ENCODE measurements at places on chromosomes 11 and 22.

DNA sequence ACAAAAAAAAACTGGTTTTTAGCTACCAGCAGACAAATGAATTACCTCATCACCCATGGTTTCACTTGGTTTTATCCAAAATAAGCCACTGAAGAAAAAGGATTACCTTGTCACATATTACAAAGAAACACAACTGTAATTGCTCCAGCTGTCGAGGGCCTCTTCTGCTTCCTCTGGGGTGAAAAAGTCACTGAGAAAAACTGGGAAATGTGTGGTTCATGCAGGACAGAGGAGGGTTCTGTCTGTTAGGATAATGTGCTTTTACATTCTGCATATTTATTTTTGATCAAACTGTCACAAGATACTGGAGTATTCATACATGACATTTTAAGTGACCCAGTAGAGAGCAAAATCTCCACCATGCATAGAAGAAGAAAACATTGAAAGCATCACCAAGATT is 211.7 kb downstream of the NAV2 start:
- no peak for DNase-seq

DNA sequence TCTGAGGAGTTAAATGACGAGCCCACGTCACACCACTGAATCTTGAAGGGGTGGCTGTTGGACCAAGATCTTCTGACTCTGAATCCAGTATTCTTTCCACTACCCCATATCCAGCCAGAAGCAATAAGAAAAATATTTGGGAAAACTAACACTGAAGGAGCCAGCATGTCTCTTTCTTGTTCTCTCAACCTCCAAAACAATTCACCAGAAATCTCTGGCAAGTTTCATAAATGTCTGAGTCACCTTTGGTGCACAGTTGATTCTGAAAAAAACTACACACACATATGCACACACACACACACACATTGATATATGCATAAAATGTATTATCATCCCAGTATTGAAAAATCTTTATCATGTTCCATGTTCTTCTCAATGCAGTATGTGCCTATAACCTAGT is 104.3 kb upstream of the BLID start:
- no peak for DNase-seq

- no peak for DNase-seq
Observed at GRCh38 chr11:45320371-45320770, 34.2 kb upstream of the SYT13 start.

DNA sequence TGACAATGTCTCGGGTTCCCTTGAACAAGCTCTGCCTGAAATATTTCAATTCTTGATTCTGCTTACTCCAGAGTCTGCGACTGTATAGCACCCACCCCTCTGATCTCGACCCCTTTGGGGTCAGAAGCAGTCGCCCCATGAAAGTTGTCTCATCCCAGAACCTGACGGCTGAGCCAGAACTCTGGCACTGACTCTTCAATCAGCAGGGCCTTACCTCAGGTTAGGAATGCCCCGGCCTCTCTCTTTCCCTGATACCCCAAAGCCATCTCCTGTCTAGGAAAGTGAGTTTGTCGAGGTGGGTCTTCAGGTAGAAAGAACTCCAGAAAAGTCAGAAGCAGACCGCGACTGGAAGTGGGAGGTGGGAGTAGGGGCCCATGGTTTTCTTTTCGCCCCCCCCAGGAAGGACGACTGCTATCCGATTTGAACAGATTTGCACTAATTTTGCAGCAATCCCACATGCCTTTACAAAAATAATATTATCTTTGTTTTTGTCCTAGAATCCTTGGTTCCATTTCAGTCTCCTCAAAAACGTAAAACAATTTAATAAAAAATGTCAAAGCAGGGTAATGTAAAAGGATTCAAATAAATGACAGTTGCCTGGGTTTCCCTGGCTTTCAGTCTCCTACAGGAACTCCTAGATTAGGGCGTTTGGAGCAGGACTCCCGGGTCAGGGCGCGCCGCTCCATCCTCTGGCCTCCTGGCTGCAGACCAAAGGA is 898 bp upstream of the ROBO3 start:
- DNase-seq, result no peak

GRCh38 chr11:103961010-103961409 is 75.4 kb upstream of the DDI1 start:
- no peak for DNase-seq

DNA sequence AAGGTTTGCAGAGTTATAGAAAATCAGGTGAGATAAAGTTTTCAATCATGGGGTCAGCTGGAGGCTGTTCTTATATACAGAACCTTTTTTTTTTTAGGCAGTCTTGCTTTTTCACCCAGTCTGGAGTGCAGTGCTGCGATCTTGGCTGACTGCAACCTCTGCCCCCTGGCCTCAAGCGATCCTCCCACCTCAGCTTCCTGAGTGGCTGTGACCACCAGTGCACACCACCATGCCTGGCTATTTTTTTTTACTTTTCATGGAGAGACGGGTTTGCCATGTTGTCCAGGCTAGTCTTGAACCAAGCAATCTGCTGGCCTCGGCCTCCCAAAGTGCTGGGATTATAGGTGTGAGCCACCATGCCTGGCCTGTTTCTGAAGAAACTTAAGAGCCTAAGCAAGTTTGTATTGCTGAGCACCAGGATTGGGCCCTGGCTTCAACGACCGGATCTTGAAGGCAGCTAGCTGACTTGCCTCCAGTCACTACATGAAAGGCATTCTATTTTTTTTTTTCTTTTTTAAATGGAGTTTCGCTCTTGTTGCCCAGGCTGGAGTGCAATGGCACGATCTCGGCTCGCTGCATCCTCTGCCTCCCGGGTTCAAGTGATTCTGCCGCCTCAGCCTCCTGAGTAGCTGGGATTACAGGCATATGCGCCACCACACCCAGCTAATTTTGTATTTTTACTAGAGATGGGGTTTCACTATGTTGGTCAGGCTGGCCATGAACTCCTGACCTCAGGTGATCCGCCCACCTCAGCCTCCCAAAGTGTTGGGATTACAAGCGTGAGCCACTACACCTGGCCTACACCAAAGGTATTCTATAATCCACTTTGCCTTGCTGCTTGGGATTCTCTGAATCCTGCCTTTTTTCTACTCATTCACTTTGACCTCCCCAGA is 7.6 kb downstream of the XBP1 start:
- DNase-seq, result no peak

DNA sequence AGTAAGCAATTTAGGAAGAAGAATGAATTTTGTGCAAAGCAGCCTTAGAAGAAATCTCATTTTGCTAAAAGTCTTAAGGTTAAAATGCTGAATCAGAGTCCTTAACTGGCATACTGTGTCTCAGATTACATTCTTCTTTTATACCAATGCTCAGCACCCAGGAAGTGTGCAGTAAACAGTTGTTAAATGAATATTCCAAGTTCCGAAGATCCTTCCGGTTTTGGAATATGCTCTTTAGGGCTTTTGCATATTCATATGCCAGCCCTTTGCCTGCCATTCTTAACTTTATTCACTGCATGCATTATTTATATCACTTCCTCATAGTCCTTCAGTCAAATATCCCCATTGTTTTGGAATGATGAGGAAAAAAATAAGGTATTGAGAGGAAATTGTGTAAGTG is 242.0 kb downstream of the DDX10 start:
- no peak for DNase-seq

Data from globus pallidus (tissue), 1 donor.